ENCODE measurements at places on chromosomes 2 and 18.

GRCh38 chr2:240319221-240319854 lies 116.1 kb upstream of the GPC1 start:
- DNase-seq = no peak

GRCh38 chr2:121696410-121696930 lies 40.2 kb downstream of the NIFK start:
- no peak for DNase-seq

DNA sequence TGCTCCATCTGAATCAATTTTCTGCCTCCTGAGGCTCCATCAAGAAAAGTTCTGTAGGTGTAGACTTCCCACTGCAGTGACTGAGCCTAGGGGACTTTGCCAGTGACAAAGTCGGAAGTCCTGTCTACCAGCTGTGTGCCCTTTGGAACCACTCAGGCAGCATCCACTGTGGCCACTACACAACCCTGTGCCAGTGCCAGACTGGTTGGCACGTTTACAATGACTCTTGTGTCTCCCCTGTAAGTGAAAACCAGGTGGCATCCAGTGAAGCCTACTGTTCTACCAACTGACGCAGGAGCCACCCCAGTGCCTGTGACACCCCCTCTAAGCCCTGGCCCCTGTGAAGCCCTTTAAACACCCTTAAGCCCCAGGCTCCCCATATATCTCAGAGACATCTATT lies 132.1 kb upstream of the SERPINE2 start:
- DNase-seq = no peak

DNA sequence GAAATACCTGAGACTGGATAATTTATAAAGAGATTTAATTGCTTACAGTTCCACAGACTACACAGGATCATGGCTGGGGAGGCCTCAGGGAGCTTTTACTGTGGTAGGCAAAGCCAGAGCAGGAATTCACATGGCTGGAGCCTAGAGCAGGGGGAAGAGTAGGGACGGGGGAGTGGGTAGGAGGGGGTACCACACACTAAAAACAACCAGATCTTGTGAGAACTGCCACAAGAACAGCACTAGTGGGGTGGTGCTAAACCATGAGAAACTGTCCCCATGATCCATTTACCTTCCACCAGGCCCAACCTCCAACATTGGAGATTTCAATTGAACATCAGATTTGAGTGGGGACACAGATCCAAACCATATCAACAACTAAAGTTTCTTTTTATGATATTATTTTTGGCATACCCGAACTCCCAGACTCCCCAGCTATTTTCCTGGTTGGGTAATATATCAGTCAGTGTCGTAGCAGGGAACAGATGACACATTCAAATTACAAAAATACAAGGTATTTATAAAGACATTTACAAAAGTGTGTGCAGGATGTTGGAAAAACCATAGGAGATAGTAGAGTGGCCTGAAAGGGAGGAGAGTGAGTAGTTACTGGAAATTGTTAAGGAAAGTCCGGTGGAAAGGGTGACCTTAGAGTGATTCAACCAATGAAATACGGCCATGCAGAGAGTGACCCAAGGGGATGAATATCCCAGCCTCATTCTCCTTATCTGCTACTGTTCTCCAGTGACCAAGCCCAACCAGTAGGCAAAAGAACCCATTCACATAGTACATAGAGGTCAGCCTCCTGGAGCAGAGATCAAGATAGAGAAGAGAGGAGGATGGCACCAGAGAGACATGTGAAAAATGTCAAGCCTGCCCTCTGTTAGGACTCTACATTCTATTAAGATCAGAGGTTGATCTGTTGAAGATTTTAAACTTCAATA lies 8.8 kb downstream of the RPL37A start:
- no peak for DNase-seq

DNA sequence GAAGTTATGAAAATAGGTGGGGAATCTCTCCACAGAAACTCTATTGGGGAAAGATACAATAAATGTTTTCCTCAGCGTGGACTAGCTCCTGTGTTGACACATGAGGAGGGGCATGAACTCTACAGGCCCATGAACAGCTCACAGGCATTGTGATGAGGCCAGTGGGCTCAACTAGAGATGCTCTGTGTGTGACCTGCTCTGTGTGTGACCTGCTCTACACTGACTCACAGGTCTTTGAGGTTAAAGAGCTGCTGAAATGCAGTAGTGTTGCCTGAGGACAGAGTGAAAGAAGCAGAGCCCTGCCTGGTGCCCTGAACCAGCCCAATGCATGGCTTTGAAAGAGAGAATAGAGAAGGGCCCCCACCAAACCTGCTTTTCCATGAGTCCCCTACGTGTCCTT lies 117.6 kb downstream of the MCFD2 start:
- DNase-seq = no peak

GRCh38 chr2:35933031-35933430 lies 422.5 kb upstream of the CRIM1 start:
- no peak for DNase-seq

DNA sequence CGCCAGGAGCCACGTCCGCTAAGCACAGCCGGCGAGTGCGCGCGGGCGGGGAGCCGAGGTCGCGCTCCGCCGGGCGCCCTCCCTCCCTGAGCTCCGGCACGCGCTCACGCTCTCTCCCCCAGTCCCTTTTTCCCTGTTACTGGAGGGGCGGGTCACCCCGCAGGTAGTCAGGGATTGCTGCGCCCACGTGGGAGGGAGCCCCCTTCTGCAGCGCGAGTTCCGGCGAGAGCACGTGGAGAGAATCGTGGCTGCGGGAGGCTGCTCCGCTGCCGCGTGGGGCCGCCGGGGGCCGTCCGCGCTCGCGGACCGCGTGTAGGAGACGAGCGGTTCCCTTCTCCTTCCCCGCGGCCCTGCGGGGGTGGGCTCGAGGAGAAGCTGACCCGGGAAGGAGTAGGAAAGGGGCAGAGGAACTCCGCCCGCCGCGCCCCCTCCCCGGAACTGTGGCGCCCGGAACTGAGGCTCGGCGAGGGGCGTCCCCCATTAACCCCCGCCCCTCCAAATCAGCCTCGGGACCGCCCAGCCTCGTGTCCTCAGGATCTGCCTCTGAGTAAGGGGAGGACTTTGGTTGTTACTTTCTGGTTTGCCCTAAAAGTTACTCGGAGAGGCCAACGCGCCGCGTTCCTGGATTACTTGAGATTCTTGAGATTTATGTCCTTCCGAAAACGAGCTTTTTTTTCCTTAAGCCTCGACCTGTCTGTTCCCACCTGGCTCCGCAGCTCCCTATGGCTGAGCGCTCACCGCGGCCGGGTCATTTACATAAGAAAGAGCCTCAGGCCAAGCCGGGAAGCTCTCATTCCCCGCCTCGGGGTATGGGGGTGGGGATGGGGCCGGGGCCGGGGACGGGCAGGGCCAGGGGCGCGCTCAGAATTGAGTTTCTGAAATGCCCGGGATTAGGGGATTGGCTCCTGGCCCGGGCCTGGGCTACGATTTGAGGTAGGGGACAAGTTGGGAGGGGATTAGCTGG lies 1.1 kb downstream of the HK2 start:
- peak; percentile 19 for DNase-seq

DNA sequence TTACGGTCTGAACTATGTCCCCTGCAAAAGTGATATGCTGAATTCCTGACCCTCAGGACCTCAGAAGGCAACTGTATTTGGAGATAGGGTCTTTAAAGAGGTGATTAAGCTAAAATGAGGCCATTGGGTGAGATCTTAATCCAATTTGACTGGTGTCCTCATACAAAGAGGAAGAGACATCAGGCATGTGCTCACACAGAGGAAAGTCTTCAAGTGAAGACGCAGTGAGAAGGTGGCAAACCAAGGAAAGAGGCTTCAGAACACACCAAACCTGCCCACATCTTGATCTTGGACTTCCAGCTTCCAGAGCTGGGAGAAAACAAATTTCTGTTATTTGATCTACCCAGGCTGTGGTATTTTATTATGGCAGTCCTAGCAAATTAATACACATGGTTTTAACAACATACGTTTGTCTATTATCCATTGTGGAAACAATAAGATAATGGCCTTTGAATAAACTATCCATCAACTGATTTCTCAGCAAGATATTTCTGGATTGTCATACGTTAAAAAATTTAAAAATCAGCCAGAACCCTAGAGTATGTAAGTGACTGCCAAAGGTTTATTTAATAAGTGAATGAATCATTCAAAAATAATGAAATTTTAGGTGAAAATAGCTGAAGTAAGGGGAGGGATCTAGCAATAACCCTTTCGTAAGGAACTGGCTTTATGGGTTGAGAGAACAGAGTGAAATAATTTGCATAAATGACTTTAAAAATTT lies 6.5 kb downstream of the WIPF1 start:
- no peak for DNase-seq

DNA sequence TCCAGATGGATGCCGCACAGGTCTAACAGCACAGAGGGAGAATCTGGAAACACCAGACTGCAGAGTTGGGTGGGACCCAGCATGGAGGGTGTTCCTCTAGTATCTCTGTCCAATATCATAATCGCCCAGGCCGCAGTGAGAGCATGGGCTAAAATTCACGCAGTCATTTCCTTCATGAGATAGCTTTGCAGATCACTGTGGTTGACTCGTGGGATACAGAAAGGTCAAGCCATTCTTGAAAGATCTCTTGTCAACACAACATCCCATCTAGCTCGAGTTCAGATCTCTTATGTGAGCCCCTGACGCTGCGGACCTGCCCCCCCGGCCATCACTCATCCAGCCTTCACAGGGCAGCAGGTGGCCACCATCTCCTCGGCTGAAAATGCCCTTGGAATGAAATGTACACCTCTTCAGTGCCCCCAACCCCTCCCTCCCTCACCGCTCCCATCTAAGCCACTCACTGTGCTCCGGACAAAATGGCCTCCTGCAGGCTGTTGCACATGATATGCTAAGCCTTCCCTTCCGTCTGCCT lies 45.9 kb downstream of the FOSL2 start:
- DNase-seq = no peak

DNA sequence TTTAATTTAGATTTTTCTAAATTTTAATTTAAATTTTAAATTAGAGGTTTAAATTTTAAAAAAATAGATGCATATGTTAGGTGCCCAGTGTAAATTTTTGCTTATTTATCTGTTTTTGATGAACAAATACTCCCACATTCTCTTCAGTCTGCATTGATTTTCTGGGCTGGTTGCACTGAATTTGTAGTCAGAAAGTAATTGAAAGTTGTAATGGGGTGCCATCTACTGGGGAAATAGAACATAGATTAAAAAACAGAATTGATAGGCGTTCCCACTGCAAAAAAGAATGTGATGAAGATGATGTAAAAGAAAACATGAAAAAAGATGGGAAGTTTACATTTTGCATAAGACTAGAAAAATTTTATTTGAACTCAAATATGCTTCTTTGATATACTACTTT lies 51.7 kb upstream of the CCDC85A start:
- DNase-seq = no peak

GRCh38 chr2:233039212-233039845 lies 6.9 kb downstream of the NEU2 start:
- no peak for DNase-seq

GRCh38 chr2:17871639-17872038 lies 6.8 kb upstream of the KCNS3 start:
- DNase-seq = no peak

GRCh38 chr2:80830891-80831290 lies 526.3 kb upstream of the LRRTM1 start:
- no peak for DNase-seq

DNA sequence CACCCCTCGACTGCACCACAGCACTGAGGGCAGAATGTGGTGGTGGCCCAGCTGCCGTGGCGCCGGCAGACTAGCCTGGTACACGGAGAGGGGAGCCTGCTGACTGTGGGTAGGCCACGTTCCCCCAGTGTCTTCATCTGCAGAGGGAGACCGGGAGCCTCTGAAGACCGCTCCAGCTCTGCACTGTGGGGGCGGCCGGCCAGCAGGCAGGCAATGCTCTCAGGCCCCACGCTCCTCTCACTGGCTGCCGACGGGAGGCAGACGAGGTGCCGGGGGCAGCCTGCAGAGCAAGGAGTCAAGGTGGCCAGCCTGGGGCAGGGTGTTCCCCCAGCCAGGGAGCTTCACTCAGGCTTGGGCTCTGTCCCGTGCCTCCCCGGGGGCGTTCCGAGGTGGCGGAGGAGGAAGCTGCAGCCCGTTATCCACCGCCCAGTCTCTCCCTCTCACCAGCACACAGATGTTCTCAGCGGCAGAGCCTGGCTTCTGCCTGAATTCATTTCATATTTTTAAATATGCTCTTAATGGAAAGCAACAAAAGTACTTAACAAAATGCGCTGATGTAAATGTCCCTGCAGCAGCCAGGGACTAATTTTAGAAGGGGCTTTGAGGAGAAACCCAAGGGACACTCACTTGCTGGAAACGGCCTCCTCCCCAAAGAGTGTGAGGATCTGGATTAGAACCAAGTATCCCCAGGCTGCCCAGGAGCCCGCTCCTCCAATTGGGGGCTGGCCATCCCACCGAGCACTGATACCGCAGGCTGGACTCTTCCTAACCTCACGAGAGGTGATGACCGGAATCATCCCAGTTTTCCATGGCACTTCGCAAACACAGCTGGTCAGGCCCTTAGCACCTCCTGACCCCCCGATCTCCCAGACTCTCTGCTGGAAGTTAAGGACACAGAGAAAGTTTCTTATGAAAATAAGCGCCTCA lies 87.8 kb downstream of the HDAC4 start:
- no peak for DNase-seq

- DNase-seq = no peak
Measured at GRCh38 chr2:193331676-193332075, 1136.9 kb upstream of the TMEFF2 start.

- DNase-seq = no peak
Measured at GRCh38 chr2:113060396-113060795, 1.4 kb downstream of the IL36RN start.

DNA sequence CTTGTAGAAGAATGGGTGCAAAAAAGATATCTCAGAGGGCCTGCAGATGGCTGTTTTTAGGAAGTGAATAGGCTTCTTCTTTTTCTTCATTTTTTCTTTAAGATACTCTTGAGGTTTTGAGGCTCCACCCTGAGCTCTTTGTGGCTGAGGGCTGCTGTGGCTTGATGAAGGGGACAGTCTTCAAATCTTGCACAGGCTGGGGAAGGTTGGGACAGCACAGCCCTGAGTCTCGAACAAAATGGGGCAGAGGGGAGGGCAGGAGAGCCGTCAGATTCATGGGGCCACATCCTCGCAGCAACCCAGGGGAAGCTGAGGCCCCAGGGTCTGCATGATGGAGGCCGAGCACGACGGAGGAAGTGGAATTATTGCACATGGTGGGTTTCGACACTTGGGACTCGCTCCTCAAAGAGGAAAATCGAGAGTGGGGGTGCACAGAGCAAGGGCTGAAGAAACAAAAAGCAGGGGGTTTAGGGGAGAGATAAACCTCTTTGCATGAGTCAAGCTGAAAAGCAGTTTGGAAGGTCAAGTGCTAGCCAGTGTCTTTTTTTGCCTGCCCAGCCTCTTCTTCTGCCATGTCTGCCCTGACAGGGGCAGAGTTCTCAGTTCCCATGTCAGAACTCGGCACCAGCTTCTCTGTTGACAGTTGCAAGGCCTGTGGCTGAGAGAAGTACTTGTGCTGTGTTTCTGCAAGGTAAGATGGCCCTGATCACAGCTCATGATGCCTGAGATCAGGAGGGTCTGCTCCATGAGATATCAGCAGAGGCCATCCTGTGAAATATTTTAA lies 19.5 kb downstream of the INPP4A start:
- no peak for DNase-seq

GRCh38 chr2:14944562-14945346 lies 312.2 kb downstream of the LRATD1 start:
- DNase-seq = no peak
